ENCODE measurements at places on chromosomes 5 and 9.

GRCh38 chr9:92044936-92045335 lies 70.3 kb downstream of the SPTLC1 start:
- DNase-seq: no peak

DNA sequence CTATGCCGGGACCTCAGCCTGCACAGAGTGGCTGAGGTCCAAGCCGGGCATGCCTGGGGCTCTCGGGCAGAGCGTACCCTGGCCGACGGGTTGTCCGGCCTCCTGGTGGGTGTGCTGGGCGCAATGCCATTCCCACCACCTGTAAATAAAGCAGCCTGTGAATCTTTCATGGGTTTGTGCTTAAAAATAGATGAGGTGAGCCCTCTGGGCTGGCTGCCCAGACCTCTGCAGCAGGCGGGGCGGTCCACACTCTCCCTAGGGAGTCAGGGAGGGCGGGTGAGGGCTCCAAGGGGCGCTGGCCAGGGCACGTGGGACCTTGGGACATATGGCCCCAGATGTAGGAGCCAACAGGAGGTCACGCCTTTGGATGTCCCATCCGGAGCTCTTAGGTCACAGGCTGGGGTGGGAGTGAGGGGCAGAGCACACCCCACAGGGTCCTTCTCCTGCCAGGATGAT lies 3.6 kb upstream of the AGPAT2 start:
- DNase-seq: no peak

DNA sequence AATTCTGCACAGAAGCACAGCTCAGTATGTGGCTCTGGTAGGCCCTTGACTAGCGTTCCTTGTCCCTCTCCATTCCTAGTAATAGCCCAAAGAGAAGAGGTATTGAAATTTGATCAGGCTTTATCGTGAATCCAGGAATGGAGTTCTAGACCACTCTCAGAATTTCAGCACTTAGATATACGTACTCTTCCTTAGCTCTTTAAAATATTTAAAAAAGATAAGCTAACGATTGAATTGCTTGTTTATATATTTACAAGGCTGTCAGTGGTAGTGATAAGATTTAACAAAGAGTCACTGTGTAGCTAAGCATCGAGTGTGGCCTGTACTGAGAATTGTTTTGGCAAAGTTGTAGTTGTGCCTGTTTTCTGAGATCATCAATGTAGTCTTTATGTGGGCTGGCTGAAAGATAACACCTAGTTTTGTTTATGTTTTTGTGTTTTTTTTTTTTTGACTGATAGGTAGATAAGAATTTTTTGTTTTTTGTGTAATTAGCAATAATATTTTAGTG lies 2.5 kb downstream of the KIAA1958 start:
- DNase-seq: no peak

DNA sequence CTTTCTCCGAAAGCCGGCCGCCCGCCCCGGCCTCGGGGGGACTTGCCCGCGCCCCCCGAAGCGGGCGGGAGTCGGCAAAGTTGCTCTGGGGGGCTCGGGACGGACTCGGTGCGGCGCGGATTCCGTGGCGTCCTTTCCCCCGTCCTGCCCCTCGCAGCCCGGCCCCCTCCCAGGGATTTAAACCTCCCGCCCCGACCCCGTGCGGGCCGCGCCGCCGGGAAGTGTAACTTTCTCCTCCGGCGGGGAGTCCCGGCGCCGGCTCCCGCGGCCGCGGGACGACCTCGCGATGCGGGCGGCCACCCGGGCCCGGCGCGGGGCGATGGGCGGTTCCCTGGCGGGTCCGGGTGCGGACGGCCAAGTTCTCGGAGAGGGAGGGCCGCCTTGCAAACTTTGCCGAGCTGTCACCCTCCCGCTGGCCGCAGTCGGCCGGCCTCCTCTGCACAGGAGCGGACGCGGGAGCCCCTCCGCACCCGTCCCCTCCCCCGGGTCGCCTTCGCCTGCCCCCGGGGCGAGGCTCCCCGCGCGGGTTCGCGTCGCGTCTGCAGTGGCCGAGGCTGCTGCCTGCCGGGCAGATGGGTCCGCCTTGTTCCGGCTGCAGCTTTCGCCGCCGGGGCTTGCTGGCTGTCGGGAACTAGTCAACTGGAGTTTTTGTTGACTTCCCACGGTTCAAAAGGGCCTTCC lies 732 bp downstream of the PBX3 start:
- peak; percentile 15 for DNase-seq

GRCh38 chr9:134965411-134965810 lies 47.7 kb upstream of the FCN1 start:
- no peak for DNase-seq

DNA sequence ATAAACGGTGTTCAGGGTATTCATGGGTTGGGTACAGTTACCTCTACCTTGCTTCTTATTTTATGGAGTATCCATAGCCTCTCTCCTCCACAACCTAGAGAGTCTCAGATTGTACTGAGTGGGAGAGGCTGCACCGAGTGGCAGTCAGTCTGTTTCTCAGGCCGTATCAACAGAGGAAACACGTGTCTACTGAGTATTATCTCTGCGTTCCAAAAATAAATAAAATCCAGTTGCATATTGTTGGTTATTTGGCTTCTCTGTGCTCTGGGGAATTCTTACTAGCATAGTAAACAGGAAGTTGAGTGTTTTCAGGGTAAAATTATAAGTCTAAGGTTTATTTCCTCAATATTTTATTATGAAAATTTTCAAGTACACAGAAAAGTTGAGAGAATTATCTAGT lies 231.0 kb downstream of the ARHGEF28 start:
- no peak for DNase-seq

DNA sequence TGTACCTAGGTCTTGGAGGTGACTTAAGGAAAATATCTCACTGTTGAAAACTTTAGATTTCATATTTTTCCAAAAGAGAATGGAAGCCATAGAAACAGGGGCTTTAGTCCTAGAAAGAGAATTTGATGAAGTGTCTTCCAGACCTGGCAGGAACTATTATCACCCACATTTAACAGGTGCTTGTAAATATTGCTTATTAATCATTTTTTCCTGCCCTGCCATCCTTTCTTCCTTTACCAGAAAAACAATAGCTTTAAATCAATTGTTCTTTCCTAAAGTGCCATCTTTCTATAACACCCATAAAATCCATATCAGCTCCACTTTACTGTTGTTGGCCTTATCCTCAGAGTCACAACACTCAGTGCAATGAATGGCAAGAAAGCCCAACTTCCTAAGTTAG lies 350.9 kb downstream of the YTHDC2 start:
- DNase-seq: no peak

- no peak for DNase-seq
Measured at GRCh38 chr5:13609504-13609903, 335.0 kb downstream of the DNAH5 start.

- no peak for DNase-seq
Measured at GRCh38 chr5:121945261-121945660, 16.5 kb upstream of the SRFBP1 start.

DNA sequence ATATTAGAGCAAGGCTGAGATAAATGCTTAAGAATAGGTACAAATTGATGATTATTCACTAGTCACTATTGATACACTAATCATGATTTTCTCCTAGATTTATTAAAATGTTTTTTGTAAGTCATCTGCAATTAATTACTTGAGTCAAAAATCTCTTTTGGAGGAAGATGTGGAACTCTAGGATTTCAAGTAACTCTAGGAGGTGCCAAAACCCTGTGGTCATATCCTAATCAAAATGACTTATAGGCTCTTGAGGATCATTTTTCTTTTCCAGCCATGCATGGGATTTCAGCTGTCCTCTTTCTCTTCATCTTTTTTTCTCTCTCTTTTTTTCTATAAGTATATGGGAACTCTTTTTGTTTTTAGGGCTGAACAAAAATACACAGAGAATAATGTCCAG lies 141.8 kb upstream of the CD180 start:
- no peak for DNase-seq

GRCh38 chr9:4822057-4822456 lies 29.3 kb downstream of the RCL1 start:
- peak; percentile 25 for DNase-seq

DNA sequence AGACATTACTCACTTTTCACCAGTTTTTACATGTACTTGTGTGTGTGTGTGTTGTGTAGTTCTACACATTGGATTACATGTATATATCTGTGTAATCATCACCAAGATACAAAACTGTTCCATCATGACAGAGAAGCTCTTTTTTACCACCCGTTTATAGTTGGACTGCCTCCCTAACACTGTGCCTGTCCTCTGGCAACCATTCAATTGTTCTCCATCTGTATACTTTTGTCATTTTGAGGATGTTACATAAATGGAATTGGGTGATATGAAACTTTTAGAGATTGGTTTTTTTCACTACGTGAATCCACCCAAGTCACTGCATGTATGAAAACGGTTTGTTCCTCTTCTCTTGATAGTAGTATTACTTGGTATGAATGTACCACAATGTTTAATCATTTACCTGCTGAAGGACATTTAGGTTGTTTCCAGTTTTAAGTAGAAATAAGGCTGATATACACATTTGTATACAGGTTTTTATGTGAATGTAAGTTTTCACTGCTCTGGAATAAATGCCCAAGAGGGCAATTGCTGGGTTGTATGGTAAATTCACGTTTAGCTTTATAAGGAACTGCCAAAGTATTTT lies 126.2 kb downstream of the MAPKAP1 start:
- no peak for DNase-seq

GRCh38 chr5:62331921-62332320 lies 25.9 kb downstream of the KIF2A start:
- no peak for DNase-seq

GRCh38 chr5:112276991-112277390 lies 142.1 kb downstream of the EPB41L4A start:
- no peak for DNase-seq

DNA sequence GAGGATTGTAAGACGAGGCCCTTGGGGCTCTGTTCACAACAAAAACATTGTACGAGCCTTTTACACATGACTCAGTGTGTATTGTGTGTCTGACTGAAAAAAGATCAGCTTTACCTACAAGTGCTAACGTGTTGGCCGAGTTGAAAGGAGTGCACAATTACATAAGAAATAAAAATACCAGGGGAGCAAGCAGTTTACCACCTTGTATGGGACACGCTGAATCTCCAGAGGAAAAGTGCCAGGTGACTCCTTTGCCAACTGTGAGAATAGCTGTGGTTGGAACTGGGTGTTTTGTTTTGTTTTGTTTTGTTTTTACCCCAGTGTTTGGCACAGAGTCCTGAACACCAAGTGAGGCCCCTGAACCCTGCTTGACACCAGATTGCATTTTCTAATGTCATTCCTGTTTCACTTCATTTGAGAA lies 32.8 kb upstream of the ZSWIM6 start:
- no peak for DNase-seq

GRCh38 chr9:108813951-108814601 lies 41.7 kb downstream of the ACTL7B start:
- no peak for DNase-seq

DNA sequence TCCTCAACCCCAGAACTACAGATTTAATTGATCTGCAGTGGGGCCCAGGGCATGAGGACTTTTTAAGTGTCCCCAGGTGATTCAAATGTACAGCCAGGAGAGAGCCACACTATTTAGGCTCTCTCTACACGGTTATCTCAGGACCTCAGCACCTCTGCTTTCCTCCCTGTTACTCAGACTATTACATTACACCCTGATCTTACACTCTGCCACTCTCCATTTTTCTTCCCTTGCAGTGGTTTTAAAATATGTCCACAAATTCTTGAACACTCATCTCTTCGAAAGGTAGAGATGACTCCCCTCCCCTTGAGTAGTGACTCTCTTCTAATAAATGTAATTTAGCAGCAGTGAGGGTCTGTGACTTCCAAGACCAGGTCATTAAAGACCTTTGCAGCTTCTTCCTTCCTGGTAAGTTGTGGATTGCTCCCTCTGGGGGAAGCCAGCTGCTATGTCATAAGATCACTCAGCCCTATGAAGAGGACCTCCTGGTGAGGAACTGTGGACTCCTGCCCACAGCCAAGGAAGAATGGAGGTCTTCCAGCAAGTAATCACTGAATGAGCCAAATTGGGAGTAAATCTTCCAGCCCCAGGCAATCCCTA lies 87.5 kb upstream of the SSBP2 start:
- no peak for DNase-seq

DNA sequence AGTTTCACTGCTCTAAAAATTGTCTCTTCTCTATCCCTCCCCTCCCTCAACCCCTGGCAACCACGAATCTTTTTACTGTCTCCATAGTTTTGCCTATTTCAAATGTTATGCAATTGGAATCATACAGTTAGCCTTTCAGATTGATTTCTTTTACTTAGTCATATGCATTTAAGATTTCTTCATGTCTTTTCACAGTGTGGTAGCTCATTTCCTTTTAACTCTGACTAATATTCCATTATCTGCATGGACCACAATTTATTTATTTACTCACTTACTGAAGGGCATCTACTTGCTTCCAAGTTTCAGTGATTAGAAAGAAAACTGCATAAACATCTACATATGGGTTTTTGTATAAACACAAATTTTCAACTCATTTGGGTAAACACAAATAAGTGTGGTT lies 372.3 kb downstream of the CDH18 start:
- DNase-seq: no peak

DNA sequence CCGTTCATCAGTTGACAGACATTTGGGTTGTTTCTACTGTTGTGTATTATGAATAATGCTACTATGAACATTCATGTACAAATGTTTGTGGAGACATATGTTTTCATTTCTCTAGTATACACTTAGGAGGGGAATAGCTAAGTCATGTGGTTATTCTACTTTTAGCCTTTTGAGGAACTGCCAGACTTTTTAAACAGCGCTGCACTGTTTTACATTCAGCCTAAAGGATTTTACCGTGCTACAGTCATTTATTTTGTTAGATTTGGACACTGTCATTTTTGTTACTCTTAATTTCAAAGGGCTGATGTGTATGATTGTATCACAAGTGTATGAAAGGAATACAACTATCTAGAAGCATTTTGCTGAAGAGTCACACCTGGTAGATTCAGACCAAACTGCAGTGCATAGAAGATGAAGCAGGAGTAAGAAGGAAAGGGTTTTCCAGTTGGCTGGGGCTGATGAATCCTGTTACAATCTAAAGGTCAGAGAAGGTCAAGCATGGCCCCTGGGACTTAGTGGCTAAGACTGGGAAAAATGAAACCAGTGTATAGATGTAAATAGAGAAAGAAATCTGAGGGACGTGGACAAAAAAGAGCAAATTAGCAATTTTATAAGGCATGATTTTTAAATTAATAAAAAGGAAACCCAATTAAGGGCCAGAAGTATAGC lies 509.7 kb downstream of the PSAT1 start:
- DNase-seq: no peak

DNA sequence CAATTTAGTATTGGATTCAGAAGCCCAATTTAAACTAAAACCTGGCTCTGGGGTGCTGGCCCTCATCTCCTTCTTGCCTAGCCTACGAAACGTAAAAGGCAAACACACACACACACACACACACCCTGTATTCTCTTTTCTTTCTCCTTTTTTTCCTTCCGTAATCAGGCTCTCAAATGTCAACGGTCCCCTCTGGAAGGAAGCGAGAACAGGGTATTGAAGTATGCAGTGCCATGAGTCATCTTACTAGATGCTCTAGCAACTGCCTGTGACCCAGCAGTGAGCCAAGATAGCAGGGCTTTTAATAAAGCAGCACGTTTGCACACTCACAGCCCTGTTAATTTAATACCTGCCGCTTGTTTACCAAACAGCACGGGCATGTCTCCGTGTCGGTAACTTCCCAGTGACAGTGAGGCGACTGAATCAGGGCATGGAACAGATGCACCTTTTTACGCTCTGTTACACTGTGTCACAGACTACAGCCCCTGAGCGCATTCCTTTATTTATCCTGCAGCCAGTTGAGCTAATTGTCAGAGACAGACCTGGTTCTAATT lies 243.8 kb downstream of the BNC2 start:
- no peak for DNase-seq
